ENCODE measurements at places on chromosomes 7 and 10.

DNA sequence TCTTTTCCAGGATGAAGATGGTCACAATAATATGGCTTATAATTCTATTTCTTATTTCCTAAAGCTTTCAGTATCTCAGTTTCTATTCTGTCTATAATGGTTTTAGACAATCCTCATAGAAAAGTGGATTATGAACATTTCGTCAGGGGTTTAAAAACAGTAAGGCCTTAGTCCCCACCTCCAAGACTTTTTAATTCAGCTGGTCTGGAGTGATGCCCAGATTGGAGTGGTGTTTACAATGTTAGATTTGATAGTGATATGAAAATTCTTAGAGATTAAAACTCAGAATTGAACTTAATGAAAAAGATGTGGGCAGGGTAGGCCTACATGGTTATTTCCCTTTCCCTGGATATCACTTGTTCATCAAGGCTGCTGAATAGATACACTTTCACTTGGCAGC lies 1238.3 kb downstream of the SORCS3 start:
- no peak for DNase-seq

DNA sequence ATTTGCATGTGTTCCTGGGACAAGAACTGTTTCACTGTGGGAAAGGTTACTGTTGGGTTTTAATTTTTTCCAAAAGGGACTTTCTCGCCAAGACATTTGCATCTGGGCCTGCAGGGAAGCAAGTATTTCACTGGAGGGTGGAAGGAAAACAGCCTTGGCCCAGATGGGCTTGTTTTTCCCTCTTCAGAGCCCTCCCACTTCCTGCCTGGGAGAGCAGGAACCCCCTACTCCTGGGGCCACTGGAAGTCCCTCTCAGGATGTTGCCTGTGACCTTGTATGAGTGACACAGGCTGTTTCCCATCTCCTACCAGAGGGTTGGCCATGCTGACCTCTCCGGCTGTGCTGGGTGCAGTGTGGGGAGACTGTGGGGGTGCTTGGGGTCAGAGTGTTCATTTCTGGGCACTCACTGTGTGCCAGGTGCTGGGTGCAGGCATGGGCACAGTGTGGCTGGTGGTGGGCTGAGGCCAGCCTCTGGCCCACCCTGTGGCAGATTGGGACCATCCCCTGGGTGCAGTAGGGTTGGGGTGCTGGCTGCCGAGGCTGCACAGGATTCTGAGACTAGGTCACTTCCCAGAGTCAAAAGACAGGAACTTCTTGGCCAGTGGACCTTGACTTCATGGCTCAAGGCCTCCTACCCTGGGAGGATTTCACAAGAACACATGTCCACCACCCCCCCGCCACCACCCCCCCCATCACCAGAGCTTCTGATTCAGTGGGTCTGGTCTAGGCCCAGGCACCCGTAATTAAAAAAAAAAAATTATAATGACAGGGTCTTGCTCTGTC lies 10.2 kb downstream of the TSPAN15 start:
- no peak for DNase-seq

DNA sequence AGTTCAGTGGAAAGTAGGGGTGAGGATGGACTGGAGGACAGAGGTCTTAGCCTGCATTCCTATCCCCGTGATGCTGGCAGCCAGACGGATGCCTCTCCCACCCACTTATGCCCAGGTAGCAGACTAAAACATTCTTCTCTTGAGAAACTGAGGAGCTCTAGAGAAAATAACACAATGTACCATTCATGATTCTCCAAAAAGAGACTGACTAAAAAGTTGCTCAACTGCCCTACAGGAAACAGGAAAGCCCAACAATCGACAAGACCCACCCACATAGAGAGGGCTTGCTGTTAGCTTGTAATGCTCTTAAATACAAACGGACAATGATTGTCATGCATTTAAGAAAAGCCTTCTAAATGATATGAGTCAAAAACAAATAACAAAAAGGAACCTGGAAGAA lies 33.2 kb upstream of the PDE1C start:
- no peak for DNase-seq

GRCh38 chr10:111077785-111078504 lies 1.1 kb downstream of the ADRA2A start:
- DNase-seq = no peak

GRCh38 chr7:88243345-88243909 lies 23.6 kb upstream of the SRI start:
- DNase-seq = peak; percentile 90

DNA sequence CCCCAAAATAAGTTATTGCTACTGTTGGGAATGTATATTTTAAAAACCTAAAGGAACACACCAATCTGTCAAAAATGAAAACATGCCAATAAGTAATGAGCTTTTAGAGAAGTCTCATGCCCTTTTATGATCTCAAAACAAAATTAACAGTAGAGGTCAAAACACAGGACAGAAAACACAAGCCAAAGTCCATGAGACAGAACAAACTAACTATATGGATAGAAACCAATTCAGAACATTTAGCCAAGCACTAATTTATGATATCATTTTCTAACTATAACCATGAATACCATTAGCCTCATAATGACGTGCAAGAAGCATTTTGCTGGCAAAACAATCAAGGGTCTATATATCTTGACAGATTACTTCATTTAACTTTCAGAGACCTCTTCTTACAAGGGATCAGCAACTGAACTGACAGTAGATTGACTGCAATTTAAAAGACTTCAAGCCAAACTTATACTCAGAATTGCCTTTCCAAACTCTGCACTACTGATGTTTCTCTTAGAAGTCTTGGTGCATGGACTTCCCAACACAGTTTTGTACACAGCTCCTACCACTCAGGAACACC lies 200.9 kb downstream of the DOCK4 start:
- no peak for DNase-seq

DNA sequence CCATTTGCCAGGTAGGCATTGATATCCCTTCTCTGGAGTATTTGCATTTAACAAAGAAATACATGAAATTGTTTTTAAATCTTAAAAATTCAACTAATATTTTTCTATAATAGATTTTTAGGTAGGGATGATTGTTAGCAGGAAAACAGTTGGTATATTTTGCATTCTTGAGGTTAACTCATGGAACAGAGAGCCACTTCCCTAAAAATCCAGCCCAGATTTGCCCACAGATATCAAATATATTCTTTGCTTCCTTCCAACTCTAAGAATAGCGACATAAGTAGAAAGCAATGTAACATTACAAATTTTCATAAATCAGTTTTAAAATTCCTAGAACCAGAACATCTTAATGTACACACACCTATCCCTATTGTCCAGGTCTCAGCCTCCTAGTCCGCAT lies 45.0 kb upstream of the ANLN start:
- DNase-seq = no peak

DNA sequence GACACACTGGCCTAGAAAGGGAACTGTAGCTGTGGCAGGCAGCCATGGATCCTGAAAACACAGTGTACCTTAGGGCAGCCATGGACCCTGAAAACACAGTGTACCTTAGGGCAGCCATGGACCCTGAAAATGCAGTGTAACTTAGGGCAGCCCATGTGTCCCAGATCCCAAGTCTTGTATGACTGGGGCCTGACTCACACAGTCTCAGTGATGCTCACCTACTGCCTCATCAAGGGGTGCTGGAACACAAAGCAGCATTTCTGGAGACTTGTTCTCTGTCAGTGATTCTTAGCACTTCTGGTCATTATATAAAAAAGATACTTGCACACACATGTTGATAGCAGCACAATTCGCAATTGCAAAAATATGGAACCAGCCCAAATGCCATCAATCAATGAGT lies 70.2 kb upstream of the LAMB4 start:
- DNase-seq = no peak

DNA sequence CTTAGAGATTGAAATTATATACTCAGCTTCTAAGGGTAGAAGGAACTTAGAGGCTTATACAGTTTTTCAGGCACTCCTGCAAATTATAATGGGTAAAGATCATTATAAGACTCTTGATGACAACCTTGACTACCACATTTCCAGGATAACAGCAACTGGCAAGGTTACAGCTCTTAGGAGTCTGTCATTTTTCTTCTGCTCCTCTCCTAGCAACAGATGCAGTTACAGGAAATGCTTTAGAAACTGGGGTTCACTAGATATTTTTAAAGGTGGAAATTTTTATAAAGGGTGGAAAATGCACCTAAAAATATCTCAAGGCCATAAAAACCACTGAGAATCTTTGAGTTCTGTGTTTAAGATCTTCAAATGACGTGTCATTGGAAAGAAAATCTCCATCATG lies 185.8 kb downstream of the RELN start:
- DNase-seq = no peak

GRCh38 chr10:71088054-71088453 lies 124.3 kb upstream of the UNC5B start:
- DNase-seq = no peak

GRCh38 chr7:32289651-32290414 lies 200.3 kb downstream of the LSM5 start:
- no peak for DNase-seq

GRCh38 chr10:117677890-117678500 lies 135.4 kb downstream of the EMX2 start:
- DNase-seq = no peak

GRCh38 chr7:116548506-116548905 lies 23.7 kb downstream of the CAV1 start:
- no peak for DNase-seq

- DNase-seq = no peak
Observed at GRCh38 chr10:88861036-88861435, 9.4 kb upstream of the ANKRD22 start.

- DNase-seq = no peak
Observed at GRCh38 chr10:25026463-25026862, 10.1 kb downstream of the THNSL1 start.

DNA sequence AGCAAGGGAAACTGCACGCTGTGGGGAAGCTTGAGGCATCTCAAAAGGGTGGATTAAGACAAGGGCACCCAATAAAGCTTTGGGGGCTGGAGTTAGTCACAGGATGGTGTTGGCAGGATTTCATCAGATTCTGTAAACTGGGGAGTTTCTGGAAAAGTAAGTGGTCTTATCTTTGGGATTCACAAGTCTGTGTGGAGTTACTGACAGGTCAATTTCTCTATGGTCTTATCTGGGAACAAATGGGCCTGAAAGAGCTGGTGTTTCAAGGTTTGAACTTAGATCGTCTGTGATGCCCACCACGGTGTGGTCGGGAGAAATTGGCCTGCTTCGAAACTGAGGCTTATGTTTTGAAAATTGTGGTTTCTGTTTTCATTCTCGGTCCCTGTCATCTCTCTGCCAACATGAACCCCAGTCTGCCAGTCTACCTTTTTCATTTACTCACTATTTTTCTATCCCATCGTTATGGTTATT lies 23.8 kb upstream of the AOAH start:
- DNase-seq = no peak

DNA sequence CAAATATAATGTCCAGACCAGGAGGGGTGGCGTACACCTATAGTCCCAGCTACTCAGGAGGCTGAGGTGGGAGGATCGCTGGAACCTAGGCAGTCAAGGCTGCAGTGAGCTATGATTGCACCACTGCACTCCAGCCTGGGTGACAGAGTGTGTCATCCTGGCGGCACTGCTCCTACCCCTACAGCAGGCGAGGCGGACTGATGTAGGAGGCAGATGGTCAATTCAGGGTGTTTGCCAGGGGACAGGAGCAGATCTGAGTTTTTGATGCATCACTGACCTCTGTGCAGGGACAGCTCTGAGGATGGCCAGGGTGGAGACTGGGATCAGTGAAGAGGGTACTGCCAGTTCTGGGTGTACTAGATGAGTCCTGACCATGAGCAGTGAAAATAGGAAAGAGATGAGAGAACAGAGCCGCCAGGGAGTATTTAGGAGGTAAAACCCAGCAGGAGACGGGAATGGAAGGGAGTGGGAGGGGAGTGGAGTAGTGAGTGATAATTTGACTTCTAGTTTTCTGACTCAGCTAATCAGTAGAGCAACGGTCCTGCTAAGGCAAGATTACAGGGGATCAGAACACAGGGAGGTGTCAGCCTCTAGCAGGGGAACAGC lies 75.3 kb downstream of the HIP1 start:
- DNase-seq = no peak

DNA sequence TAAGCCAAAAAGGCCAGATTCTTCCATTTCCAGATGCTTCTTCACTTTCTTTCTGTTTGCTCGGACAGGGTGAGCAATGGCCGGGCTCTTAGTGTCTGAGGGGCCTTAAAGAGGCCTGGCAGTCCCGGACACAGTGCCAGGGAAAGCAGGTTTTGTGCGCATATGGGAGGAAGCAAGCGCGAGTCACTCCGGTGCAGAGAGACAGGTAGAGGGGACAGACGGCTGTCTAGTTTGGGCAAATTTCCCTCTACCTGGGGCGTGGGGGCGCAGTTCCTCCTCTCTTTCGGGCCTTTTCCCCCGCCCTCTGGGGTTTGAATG lies 4.7 kb downstream of the NEUROD6 start:
- no peak for DNase-seq

DNA sequence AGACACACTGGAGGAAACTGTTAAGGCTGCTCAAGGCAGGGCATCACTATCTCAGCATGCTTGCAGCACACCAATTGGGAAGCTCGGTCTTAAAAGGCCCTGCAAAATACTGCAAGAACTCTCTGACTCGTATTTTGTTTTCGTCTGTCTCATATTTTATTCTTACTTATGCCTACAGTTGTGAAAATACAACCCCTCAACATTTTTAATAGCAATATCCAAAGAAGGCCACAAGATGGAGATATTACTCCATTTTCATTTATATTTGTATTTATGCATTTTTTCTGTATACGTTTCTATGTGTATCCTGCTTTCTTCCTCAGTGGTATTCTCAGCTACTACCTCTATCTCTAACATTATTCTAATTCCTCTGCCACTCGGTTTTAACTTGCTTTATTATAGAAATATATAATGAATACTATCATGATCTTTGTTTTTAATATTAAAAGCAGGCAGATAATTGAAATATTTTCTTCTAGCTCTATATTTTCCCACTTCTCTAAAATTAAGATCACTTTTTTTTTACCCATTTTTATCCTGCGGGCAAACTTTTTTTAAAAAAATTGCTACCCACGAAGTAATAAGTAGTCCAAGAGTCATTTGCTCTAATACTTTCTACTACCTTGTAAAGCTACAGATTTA lies 10.0 kb downstream of the DNAJC1 start:
- DNase-seq = peak; percentile 7

- no peak for DNase-seq
Observed at GRCh38 chr10:20473023-20473760, 423.9 kb downstream of the NEBL start.

DNA sequence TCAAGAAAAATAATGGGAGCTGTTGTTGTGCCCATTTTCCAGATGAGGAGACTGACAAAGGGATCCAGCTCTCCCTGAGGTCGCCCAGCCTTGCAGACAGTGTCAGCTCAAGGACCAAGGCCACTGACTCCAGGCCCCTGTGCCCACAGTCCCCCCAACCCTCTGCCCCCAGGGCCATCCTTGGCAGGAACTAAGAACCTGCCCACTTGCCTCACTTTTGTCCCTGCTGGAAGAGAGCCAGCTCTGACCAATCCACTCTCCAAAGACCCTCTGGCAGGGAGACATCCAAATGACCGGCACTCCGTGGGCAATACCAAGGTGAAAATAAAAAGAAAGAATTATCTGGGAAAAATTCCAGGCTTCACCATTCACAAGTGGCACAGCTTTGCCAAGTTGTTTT lies 101.3 kb downstream of the TCERG1L start:
- no peak for DNase-seq
